Suppressor macrophage treated with lipopolysaccharide for 1 hour (primary cell): ENCODE measurements at places on chromosomes 3 and 15.

- no peak for DNase-seq
These were observed 3.5 kb downstream of the SIDT1 start for GRCh38 chr3:113535898-113536297.

GRCh38 chr15:56837273-56837672, 81.2 kb upstream of the TCF12 start:
- no peak for DNase-seq

- DNase-seq: no peak
These were observed 104.2 kb upstream of the TGFBR2 start for GRCh38 chr3:30502051-30502741.

GRCh38 chr3:46354984-46355383, 1.1 kb downstream of the CCR2 start:
- no peak for DNase-seq

GRCh38 chr15:68416158-68416535, 15.8 kb downstream of the ITGA11 start:
- no peak for DNase-seq

GRCh38 chr3:12797124-12797891, 828 bp downstream of the CAND2 start:
- DNase-seq: no peak

DNA sequence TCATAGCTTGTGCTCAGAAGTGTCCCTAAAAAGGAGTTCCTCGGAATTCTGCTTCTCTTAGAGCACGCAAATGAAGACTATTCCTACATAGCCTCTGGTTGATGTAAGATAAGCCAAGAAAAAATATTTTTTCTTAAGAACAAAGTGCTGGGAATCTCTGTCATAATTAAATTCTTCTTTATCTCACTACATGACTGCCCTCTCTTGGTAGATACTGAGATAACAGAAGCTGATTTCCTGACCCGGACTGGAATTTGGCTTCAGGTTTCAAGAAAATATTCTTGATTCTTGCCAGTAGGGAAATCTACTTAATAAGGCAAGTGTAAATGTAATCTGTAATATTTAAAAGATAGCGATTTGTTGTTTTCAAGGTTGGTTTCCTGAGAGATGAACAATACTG, 31.3 kb upstream of the SETMAR start:
- DNase-seq: peak; percentile 46
